ENCODE measurements at places on chromosomes 11 and 22.

DNA sequence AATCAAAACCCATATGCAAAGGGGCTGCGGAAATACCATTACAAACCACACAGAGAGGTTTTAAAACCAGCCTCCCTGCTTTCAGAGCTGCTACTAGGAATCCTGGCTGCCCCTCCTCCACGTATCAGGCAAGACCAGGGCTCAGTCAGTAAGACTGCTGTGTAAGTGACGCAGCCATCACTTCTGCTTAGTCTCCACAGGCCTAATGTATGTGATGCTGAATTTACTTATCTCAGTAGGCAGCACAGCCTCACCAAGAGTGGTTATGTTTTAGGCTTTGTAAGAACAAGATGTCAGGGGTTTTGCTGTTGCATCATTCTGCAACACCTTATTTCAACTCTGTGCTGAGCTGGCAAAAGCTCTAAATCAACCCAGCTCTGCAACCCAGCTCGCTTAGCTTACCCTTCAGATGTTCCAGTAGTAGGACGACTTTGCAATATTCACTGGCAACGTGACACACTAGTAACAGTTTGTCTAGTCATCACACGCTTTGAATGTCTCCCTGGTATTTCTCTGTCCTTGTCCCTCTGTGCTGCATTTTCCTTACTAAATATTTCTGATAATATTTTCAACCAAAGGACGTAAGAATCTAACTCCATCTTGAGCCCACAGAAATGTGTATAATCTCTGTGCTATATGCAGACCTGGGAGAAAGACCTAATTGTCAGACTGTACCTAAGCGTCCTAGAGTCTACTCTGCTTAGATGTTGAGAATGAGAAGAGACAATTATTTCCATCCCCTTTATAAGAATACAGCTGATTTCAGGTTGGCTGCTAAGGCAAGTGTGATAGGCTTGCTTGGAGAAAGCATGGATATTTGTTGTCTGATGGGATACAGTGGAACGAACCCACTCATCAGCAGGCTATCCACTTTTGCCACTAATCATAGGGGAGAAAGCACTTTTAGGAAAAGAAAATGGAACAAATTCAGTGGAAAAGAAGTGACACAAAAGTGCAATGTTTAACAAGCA is 72.2 kb downstream of the LARGE2 start:
- DNase-seq = no peak

DNA sequence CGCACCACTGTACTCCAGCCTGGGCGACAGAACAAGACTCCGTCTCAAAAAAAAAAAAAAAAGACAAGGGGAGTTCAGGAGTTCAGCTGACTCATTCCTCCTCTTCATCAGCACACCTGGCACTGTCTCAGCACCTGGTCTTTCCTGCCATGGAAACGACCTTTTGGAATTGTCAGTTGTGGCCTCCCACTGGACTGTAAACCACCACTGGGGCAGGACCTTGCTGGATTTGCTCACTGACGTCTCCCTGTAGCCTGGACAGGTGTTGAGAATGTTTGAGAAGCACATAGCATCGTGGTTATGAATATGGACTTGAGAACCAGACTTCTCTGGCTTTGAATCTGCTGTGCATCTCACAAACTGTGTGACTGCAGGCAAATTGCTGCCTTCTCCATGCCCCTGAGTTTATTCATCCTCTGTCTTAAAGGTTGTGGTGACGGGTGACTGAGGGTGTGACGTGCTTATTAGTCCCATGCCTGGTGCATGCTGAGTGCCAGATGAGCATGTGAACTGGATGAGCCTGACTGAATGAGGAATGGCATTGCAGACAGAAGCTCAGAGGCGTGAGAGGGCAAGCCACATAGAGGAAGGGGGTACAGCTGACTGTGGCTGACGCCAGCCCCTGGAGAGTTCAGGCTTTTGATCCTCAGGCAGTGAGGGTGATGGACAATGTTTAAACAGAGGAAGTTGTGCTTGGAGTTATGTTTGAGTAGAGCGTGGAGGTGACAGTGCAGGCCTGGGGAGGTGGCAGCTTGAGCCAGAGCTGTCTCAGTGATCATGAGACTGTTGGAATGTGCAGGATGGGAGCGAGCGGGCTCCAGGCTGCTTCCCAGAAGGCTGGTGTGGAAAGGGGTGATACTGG is 12.7 kb downstream of the TOM1 start:
- DNase-seq = no peak

DNA sequence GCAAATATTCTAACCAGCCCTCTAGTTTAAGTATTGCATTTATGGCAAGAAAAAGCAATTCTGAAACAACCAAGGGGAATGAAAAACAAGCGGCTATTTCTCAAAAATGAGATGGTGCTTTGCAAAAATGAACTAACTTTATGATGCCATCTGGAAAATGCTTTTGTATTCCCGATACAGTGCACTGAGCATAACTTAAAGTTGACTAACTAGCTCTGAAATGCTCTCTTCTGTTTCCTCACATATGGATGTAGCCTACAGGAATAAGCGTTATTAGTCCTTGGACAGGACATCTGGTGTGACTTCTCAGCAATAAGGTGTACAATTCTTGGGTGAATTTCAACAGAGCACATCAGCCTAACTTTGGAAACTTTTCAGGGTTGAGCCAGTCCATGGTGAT is 228.2 kb upstream of the DDI1 start:
- DNase-seq = no peak

GRCh38 chr11:11346303-11346702 is 6.7 kb downstream of the CSNK2A3 start:
- DNase-seq = no peak

- DNase-seq = no peak
Observed at GRCh38 chr11:134272381-134273316, 3.5 kb upstream of the GLB1L3 start.

- no peak for DNase-seq
Observed at GRCh38 chr11:73186886-73187285, 31.2 kb upstream of the P2RY2 start.

DNA sequence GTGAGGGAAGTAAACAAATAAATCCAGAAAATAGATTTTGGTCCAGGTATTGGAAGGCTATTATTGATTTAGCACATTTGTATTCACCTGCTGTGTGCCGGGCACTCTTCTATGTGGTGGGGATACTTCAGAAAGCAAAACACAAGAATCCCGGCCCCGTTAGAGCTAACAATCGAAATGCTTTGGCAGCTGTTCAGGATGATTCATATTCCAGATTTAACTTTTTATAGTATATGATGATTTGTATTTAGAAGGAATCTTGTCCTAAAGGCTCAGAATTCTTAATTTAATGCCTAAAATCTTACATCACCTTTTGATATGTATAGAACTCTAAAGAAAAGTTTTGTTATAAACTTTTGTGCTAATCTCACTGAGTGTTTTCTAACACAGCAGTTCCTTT is 28.0 kb downstream of the ZC3H12C start:
- no peak for DNase-seq

DNA sequence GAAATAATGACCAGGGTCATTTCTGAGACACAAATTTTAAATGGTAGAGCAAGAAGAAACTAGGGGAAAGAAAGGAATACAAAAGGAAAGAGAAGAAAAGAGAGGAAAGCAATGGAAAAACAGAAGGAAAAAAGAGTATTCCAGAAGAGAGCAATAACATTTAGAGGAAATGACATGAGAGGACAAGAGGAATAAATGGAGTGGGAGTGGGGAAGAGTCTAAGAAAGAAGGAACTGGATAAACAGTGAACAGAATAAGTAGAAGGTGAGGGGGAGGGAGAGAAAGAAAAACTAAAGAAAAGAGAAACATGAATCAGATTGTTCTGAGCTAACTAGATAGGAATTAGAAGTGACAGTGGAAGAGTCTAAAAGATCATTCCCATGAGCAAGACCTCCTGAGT is 28.4 kb downstream of the PRDM10 start:
- no peak for DNase-seq

- no peak for DNase-seq
Observed at GRCh38 chr22:37148742-37149665, 712 bp downstream of the IL2RB start.

- no peak for DNase-seq
Observed at GRCh38 chr11:92384802-92385201, 160.2 kb downstream of the FAT3 start.

DNA sequence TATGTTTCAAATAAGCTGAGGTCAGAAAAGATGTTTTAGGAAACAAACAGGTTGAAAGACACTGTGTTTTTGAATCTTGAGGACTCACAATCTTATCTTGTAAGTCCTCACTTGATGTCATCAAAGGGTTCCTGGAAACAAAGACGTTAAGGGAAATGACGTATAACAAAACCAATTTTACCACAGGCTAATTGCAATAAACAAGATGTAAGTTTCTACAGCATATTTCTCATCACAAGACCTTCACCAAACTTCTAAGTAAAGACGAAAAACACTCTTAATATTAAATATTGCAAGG is 433.5 kb upstream of the FAT3 start:
- DNase-seq = no peak

- no peak for DNase-seq
Observed at GRCh38 chr22:40862537-40862936, 624 bp upstream of the DNAJB7 start.

DNA sequence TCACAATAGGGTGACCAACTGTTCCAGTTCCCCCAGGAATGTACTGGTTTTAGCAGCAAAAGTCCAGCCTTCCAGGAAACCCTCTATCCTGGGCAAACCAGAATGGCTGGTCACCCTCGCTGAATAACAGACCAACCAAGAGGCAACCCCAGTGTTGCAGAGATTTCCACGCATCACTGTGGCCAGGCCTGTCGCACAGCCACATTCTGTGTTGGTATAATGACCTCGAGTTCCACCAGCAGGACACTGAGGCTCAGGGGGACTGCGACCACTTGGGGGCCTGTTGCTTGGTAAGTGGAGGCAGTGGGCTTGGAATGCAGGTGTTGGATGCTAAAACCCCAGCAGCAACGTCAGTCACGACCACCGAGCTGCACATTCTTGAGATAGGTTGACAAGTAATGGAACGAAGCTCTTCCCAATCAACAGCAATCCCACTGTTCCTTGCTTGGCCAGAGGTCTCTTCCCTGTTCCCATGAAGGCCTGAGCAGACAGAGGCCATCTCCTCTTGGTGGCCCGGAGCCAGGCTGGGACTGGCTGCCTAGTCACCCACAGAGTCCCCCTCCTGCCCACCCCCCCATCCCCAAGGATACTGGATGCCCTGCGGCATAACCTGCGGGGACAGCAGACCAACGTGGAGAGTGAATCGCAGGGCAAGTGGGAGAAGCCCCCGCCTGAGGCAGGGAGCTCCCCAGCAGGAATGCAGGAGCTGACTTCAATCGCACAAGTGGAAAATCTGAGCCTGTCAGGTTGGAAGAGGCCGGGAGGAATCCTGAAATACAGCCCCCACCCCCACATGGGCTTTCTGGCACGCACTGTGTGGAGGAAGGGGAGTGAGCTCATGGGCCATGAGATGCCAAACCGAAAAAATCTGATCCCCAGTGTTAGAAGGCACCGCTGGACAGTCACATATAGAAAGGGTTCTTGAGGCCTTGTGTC is 43.4 kb upstream of the MN1 start:
- DNase-seq = no peak

DNA sequence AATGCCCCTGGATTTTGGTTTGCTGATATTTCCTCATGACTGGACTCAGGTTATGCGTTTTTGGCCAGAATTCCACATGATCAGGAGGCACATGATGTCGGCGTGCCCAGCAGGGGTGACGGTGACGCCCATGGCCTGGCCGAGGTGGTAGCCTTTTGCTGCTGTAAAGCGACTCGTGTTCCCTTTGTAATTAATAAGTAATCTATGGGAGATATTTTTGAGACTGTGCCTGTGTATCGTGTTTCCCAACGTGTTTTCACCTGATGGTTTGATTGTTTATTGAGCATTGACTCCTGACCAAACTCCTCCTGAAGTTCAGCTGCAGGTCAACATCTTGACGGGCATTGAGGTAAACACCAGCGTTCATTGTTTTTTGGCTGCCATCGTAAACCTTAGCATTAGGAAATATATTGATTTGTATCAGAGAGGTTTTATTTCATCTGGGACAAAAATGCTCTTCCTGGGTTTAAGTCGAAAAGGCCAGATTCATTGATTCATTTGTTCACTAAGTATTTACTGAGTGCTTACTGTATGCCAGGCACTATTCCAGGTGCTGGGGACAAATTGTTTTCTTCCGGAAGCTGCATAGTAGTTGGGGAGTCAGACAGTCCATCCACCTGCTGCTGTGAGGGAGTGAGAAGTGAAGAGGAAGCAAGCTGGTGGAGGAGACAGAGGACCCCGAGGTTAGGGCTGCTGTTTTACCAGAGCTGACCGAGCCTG is 23.6 kb downstream of the DCPS start:
- DNase-seq = no peak
